ENCODE measurements at places on chromosomes 2 and 18.

- DNase-seq: no peak
Measured at GRCh38 chr18:31156821-31157763, 5.6 kb downstream of the DSC1 start.

DNA sequence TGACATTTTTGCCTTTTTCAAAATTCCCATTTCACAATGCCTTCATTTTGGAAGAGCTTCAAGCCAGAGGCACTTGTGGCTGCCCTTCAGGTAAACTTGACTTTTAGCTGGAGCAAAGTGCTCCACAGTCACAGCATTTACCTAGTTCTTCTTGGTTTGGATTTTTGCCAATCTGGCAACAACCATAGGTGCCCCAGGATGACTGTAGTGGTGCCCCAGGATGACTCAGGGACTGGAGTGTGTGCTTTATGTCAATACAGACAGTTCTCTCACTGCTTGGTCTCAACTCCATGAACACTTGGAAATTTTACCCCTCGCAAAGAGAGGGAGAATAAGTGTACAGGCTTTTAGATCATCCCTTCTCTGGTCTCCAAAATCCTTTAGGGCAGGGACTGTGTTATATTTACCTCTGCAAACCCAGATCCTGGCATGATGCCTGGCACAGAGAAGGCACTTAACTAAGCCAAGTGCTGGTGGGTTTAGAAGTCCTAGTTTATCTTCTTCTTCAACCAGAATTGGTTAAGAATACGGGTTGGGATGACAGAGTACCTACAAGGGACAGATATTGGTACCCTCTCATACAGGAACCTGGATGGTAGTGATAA lies 15.3 kb upstream of the PTPN4 start:
- no peak for DNase-seq

- DNase-seq: no peak
Measured at GRCh38 chr2:109136542-109136941, 7.5 kb downstream of the SH3RF3 start.

- DNase-seq: no peak
Measured at GRCh38 chr2:29249666-29250253, 134.5 kb downstream of the CLIP4 start.

DNA sequence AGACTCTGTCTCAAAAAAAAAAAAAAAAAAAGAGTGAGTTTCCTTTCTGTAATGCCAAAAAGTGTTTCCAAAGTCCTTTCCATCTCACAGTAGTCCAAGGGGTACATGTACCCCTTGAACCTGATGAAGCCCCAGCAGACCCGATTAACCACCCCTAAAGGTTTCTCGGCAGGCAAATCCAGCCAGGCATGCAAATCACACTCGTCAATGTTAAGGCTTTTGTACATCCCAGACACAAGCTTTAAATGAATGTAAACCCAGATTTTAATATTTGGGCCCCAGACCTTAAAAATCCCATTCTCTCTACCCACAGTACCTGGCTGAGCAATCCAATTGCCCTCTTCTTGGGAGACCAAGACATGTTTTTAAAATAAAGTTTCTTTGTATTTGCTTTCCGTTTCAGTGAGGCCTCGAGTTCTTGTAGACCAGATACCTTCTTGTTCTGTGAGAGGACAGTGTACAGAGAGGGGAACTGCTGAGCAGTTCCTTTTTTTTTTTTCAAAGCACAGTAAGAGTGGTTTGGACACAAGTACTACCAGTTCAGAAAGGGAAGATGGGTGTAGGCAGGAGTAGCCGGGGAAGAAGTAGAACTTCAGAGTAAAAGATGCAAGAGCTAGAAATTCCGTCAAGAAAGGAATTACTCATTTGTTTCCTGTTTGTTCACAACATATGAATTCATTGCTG lies at the start of gene NLRC4:
Gene NLRC4, minus strand, starts transcription at position 465 of the 684 bp plus-strand sequence. CDS start 8,111 bp downstream, outside the sequence.
- DNase-seq: peak; percentile 97

- peak; percentile 36 for DNase-seq
Measured at GRCh38 chr2:191311627-191312026, 66.4 kb downstream of the MYO1B start.

GRCh38 chr18:56043641-56044061 lies 455.7 kb upstream of the TCF4 start:
- no peak for DNase-seq

GRCh38 chr2:128241896-128242295 lies 76.8 kb downstream of the HS6ST1 start:
- no peak for DNase-seq

GRCh38 chr2:210445116-210445707 lies 31.3 kb downstream of the LANCL1 start:
- DNase-seq: peak; percentile 30

- DNase-seq: peak; percentile 88
Measured at GRCh38 chr18:77013811-77014521, 118.6 kb downstream of the MBP start.

- DNase-seq: no peak
Measured at GRCh38 chr18:9392726-9393125, 58.2 kb downstream of the TWSG1 start.

DNA sequence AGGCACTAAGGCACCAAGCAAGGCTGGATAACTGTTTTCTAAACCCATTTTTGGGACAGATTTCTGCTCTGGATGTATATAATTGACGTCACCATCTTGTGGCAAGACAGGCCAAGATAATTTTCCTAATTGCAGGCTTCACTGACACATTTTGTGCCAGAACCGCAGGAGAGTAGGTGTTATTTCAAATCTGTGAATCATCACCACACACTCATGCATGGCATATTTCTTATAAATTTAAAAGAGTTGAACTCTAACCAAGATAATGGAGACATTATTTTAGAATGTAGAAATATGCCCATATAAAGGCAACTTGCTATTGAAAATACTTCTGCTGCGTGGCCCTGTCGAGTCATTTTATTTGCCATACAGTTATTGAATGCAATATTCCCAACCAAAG lies 68.3 kb upstream of the ACYP2 start:
- no peak for DNase-seq

DNA sequence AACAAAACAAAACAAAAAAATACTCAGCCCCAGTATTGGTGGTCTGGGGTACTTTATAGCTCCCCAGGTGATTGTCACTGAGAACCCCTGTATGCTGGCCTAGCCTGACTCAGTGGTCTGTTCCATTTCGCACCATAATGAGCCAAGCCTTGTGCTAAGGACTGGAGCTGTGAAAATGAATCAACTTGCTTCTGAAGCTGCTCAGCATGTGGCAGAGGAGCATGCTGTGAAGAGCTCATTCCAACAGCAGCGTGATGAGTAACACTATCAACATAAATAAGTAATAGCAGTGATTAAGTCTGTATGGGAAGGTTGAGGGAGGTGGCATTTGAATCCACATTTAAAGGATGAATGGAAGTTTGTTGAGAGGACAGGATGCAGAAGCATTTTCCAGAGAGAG lies 67.2 kb upstream of the ATL2 start:
- DNase-seq: no peak

DNA sequence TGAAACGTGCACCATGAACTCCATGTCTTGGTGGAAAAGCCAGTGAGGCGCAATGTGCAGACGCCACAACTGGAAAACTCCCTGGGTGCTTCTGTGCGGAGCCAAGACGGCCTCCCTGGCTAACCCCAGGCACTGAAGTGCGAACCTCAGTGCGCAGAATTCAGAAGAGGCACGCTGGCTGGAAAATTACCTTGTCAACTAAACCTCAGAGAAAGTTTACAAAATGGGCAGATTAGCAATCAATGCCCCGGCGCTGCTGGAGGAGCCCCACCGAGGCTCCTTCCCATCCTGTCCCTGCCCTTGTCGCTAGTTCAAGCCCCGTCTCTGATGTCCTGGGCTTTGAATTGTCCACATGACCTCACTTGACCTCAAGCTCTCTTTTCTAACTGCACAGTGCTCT lies 22.2 kb downstream of the SNORC start:
- no peak for DNase-seq

- DNase-seq: no peak
Measured at GRCh38 chr2:13115643-13116042, 398.9 kb downstream of the TRIB2 start.

DNA sequence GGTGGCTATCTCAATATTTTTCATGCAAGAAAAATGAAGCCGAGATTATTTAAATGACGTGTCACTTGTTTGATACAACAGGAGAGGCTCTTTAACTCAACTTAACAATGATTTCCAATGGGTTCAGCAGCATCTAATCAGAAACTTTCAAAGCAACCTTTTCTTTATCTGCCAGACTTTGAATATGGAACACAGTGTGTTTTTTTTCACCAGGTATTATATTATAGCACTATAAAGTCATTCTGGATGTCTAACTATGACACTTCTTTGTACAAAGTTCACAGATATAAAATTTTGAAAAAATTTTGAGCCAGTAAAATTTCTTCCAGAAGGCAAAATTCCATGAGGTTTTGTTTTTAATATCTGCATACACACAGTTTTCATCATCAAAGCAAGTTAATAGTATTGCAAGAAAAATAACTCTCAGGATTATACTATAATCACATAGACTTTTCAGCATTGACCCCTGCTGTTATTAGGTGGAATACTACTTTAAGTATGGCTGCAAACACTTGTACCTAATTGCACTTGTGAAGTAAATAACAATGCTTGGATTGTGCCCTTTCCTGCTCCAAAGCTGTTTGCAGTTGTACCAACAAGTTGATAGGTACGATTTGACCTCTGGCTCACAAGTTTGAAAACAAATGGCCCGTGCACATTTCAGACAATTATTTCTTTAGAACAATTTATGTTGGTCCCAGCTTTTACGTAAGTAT lies 44.0 kb upstream of the DSG1 start:
- DNase-seq: no peak

DNA sequence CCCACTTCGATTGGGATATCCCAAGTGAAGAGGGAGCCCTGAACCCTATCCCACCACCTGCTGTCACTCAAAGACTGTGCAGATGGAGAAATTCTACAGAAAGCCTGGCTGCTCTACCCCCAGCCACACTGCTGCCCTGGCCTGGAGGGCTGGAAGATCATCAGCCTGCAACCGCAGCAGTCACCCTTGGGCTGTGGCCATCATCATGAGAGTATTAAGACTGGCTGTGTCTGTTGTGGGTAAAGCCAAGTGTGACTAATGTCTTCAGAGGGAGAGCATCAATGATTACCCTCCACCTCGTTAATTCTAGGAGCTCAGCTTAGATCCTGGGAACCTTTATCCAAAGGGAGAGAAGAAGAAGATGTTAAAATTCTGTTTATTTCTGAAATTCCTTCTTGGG lies 221.5 kb downstream of the TFCP2L1 start:
- DNase-seq: no peak

GRCh38 chr2:169050476-169051240 lies 18.7 kb upstream of the DHRS9 start:
- peak; percentile 82 for DNase-seq

DNA sequence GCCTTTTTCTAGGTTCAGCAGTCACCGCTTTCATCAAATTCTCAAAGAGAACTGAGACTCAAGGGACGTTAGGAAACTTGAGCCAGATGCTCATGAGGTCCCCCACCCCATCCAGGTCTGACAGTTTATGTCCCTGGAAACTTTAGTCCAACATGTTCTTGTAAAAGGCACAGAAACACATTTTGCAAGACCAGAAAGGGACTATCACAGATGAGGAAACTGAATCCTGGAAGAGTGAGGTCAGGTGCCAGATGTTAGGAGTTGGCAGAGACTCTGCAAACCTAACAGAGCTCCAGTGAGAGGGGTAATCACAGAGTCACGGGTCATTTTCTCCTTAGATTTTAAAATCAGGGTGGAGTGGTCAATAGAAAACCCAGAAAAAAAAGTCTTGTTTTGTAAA lies 76.6 kb downstream of the RDH14 start:
- no peak for DNase-seq

DNA sequence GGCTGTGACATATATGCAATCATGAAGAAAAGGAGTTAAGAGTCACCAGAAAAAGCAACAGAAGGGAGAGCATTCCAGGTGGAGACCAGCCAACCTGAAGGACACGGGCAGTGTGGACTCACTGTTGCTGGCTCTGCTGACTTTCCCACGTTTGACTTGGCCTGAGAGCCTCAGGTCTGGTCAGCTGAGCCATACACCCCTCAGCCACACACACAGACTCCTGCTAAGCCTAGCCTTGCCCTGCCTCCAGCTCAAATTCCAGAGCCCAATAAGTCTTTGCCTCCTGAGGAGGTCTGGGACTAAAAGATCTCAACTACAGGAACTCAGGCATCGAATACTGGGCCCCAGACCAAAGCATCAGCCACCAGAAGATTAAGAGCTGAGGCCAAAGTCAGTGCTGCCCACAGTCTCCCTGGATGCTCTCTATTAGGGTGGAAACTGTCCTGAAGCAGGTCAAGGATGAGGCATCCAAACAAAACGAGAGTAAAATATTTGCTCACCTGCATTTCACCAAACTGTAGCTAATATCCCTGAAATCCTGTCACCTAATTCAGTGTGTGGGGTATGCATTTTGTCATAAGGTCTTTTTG lies 23.3 kb downstream of the CACNB4 start:
- DNase-seq: no peak

- DNase-seq: no peak
Measured at GRCh38 chr18:47403317-47403716, 151.9 kb upstream of the SKOR2 start.
